ENCODE measurements at places on chromosomes 7 and 10.

DNA sequence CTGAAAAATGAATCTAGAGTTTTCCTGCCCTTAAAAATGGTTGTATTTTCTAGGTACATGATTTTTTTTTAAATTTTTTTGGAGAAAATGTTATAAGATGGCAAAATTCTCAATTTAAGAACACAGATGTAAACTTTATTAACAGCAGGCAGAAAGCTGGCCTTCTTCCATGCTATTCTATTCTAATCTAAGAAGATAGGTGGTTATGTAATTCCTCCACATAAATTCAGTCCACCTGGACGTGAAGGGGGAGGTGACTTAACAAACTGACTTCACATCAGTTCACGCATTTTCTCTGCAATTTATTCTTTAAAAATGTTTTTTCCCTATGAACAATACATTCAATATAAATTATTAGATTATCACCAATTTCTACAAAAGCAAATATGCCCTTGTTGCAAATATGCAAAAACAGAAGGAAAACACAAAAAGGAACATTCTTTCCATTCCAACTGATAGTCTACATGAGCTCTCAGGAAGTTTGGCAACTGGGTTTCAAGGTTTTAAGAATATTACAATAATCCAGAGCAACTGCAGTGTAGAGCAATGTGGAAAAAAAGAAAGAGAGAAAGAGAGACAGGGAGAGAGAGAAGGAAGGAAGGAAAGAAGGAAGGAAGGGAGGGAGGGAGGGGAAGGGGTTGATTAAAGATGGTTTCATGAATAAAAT, 76.8 kb downstream of the HIBADH start:
- no peak for DNase-seq

DNA sequence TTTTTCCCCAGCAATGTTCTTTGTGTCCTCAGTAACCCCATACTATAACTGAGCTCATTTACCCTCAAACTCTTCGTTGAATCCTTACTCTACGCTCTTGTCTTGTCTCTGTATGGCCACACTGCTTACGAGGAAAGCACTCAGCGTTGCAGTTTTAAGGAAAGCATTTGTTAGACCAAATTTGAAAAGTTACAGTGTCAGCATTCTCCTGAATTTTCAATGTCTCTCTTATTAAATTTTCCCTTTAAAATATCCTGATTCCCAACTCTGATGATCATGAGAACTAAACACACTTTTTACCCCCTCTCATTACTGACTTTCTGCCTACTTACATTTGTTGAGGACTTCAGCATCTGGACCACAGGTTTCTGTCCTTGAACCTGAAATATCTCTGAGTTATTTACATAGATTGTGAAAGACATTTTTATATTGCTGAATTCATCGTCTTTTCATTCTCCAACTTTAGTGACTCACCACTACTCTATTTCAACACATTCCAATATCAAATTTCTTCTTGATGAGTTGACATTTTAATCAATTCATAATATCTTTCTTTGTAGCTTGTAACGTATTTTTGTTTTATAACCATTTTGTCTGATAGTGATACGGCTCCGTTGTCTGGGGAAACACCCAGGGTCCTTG, 19.8 kb upstream of the VWDE start:
- DNase-seq, result no peak

- no peak for DNase-seq
These were observed 374.8 kb downstream of the INHBA start for GRCh38 chr7:41328131-41328530.

DNA sequence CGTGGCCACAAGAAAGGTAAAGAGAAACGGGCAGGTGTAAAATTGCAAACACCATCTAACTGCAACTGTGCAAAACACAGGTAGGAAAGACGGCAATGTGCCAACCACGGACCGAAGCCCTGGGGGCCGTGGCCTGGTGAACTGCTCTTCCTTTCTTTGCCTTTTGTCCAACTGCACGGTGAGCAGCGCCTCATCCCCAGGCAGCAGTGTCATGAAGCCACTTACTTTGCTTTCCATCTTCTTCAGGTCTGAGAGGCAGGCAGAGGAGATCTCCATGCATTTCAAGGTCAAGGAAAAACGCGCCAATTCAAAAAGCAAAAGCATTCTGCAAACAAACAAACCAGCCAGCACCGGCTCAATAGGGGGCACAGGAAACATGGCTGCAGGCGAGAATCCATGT, 12.9 kb downstream of the CFAP46 start:
- no peak for DNase-seq

DNA sequence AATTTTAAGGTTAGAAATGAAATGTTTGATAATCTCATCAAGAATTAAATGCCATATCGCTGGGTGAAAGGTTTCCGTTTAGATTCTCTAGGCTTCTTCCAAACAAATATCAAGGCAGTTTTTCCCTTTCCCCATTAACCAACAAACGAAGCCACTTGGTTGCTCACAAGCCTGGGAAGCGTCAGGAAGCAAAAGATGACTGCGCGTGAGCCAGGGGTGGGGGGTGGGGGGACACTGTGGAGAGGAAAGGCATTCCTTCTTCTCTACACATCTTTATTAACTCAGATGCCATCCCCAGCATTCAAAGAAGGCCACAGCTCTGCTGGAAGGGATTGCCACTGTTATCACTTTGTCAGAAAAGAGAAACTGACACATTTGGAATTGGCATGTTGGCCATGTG, 207.1 kb downstream of the TRIL start:
- DNase-seq, result no peak

GRCh38 chr7:124071843-124072242, 39.0 kb upstream of the TMEM229A start:
- DNase-seq, result no peak

DNA sequence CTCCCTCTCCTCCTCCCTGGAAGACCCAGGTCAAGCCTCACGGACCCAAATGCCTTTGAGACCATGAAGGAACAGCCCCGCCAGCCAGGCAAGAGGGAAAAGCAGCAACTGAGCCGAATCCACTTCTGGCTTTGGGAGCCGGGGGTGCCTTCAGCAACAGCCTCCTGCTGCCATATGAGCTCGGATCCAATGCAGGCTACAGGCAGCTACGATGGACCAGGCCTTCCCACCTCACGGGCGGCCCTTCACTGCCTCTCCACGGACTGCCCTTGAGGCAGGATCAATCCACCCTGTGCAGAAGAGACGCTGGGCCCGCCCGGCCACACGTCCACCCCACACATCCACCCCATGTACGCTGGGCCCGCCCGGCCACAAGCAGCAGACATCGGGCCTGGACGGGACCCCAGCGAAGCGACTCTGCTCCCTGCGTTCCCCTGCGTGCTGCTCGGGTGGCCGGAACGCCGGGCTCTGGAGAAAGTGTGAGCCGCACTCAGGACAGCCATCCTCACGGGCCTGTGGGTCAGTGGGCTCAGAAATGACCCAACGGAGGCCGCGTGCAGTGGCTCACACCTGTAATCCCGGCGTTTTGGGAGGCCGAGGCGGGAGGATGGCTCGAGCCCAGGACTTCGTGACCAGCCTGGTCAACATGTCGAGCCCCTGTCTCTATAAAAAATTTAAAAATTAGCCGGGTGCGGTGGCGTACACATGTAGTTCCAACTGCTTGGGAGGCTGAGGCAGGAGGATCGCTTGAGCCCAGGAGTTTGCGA, 82.0 kb downstream of the FOXL3 start:
- no peak for DNase-seq

DNA sequence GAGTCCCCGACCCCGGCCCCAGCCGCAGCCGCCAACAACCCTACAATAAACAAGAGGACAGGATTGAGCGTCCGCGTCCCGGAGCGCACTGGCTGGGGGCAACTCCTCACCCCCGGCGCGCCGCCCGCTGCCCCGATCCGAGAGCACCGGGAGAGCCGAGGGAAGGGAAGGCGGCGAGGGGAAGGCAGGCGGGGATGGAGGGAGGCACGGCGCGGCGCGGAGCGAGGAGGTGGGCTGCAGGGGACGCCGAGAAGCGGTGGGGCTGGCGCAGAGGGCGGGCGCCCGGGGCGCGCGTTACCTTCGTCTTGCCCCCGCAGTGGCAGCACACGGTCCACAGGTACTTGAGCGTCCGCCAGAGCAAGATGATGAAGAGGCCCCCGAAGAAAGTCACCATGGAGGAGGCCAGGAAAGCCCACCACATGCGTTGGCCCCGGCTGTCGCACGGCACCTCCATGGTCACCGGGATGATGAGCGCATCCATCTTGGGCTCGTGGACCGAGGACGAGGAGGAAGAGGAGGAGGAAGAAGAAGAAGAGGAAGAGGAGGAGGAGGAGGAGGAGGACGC, 559 bp downstream of the KCNMA1 start:
- no peak for DNase-seq

DNA sequence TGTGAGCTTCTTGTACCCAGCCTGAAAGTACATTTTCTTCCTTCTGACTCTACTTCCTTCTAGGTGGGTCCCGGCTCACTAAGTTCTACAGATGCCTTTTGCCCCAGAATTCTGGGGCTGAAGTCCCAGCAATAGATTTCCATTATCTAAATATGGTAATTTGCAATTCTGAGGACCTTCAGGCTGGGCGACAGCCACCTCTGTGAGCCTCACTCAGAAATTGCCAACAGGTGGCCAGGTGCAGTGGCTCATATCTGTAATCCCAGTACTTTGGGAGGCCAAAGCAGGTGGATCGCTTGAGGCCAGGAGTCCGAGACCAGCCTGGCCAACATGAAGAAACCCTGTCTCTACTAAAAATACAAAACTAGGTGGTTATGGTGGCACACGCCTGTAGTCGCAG, 23.7 kb downstream of the CREM start:
- no peak for DNase-seq

DNA sequence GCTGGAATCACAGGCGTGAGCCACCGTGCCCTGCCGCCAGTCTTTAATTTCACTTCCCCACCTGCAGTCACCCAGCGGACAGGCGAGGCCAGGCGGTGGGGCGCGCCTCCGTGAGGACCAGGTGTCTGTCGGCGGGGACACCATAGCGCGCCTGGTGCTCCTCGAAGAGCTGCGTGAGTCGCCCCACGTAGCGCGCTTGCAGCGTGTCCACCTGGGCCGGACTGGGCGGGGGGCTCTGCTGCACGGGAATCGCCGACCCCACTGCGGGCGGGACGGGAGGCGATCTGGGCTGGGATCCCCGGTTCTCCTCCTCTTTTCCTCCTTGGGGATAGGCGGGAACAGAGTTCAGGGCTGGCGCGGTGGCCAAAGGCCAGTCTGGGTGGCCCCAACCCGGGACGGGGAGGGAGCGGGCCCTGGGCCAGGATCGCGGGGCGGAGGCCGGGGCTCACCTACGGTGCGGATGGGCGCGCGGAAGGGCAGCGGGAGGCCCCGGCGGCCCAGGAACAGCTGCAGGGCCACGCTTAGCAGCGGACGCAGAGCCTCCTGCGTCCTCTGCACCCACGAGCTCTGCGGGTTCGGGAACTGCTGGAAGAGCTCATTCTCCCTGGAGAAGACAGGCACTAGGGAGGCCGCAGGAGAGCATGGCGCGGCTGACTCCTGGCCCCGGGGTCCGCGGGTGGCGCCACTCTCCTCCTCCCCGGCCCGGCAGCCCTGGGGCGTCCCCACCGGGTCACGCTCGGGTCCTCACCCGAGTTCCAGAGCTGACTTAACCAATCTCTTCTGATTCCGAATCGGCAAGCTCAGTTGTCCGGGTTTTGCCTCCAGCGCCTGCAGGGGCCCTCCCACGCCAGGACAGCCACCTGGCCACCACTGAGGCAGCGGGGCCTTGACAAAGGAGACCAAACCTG, 1.1 kb upstream of the MOGAT3 start:
- DNase-seq, result peak; percentile 23

GRCh38 chr10:95201736-95202135, 7.7 kb downstream of the ACSM6 start:
- no peak for DNase-seq
